ENCODE measurements at places on chromosomes 2 and 18.

- DNase-seq, result no peak
Observed at GRCh38 chr18:62288665-62289008, 36.5 kb upstream of the TNFRSF11A start.

GRCh38 chr2:167480986-167481309 lies 592.7 kb downstream of the XIRP2 start:
- DNase-seq, result no peak

DNA sequence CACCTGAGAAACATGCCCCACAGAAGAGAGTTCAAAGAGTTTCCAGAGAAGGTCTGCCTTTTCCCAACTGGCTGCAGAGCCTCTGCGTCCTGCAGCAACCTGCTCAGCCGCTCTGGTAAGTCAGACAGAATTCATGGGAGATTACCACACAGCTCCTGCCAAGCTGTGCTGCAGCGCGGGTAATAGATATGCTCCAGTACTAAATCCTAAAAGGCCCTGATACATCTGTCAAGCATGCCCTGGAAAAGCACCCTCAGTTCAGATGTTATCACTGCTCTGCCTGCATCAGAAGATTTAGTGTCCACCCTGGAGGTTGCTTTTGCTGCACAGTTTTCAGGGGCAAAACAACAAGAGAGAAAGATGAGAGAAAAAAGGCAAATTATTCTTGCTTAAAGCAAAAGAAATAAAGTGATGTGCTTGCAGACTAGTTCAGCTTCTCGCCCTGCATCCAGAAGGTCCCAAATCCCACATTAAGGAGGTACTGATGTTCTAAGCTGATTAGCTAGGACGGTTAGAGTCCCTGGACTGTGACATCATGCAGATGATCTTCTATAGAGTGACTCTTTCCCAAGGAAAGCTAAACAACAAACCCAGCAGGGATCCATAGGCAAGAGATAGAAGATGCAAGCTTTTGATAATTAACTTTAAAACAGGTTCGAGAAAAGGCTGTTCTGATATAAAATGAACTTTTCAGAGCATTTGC lies 488.6 kb downstream of the BCL11A start:
- DNase-seq, result no peak

- DNase-seq, result no peak
Observed at GRCh38 chr2:2621855-2622254, 290.8 kb upstream of the MYT1L start.

DNA sequence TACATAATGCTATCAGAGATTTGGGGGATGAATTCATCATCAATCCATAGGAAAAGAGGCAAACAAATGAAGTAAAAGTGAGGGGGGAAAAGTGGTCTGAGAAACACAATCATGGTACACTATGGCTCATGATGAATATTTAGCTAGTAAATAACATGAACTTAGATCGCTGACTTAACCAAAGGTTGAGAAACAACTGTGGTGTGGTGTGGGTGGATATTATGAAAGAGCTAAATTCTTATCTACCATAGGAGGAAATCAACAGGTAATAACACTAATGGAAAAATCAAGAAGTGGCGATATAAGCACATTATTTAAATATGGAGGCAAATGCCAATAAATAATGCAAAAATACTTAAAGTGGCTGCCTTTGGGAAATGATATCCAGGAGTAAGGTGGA lies 12.2 kb upstream of the TPRKB start:
- no peak for DNase-seq

DNA sequence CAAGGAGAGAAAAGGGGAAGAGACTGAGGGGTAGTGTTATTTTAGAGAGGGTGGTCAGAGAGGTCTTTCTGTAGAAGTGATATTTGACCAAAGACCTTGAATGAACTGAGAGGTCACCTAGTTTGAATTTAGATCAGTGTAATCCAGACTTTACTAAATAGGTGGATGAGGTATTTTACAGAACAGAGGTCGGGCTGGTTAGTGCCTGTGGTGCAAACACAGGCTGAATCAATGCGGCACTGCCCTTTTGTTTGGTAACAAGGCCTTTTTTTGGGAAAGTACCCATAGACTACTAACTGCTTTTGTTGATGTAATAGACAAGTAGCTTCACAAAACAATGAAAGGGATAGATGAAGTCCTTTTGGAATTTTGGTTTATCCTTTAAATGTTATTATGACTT lies 15.9 kb downstream of the RAPGEF4 start:
- no peak for DNase-seq

DNA sequence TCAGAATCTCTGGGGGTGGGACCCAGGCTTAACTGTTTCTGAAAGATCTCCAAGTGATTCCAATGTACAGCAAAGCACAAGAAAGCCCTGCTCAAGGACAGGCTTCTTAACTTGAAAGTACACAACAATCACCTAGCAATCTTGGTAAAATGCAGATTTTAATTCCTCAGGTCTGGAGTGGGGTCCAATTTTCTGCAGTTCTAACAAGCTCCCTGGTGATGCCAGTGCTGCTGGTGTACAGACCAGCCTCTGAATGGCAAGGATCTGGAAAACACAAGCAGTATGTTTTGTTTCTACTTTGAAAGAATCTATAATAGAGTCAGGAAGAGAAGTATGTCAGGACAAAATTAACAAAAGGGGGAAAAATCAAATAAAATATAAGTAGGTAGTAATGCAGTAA lies 7.8 kb upstream of the TMEM163 start:
- no peak for DNase-seq
